Stimulated activated CD4-positive, alpha-beta T cell treated with anti-CD3 and anti-CD28 coated beads, TNF-alpha, amount 100 ng/mL, for 4 hours (primary cell): ENCODE measurements at places on chromosomes 6 and 20.

GRCh38 chr6:15793288-15793687, 130.5 kb upstream of the DTNBP1 start:
- no peak for DNase-seq

GRCh38 chr6:15322781-15323536, 77.1 kb downstream of the JARID2 start:
- no peak for DNase-seq

- no peak for DNase-seq
These were observed 40.1 kb upstream of the PTCHD4 start for GRCh38 chr6:48151142-48151541.

GRCh38 chr6:159422041-159422984, 253.1 kb downstream of the FNDC1 start:
- no peak for DNase-seq

- DNase-seq = no peak
These were observed 338.5 kb upstream of the SPTLC3 start for GRCh38 chr20:12670301-12670700.

GRCh38 chr20:20440886-20441658, 73.2 kb downstream of the INSM1 start:
- no peak for DNase-seq

GRCh38 chr20:1392443-1392692, 486 bp downstream of the FKBP1A start:
- DNase-seq = no peak

DNA sequence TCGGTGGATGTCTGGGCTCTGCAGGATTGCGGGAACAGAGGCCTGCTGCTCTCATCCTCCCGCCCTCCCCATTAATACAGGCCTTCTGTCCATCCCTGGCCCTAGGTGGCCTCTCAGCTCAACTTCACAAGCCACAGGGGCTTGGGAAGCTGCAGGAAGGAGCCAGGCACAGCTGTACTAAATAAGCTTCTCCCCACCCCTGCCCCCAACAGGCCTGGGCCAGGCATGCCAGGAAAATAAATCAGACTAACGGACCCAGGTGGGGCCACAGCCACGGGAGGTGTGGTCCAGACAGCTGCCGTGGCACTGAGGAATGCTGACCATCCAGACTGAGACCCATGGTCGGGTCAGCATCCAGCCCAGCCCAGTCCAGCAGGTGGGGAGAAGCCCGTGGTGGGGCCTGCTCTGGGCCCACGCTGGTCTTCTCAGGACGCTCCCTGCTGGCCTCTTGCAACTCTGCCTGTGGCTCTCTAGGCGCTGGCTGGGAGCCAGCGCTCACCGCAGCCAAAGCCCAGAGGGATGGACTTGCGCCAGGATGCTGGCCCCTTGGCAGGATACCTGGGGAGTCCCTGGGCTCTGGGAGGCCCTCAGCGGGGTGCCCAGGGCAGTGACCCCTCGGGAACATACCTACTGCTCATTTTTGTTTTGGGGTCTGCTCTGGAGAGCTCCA, 8.6 kb upstream of the YTHDF1 start:
- DNase-seq = no peak

- no peak for DNase-seq
These were observed 149.5 kb downstream of the PHACTR3 start for GRCh38 chr20:59753836-59754235.

DNA sequence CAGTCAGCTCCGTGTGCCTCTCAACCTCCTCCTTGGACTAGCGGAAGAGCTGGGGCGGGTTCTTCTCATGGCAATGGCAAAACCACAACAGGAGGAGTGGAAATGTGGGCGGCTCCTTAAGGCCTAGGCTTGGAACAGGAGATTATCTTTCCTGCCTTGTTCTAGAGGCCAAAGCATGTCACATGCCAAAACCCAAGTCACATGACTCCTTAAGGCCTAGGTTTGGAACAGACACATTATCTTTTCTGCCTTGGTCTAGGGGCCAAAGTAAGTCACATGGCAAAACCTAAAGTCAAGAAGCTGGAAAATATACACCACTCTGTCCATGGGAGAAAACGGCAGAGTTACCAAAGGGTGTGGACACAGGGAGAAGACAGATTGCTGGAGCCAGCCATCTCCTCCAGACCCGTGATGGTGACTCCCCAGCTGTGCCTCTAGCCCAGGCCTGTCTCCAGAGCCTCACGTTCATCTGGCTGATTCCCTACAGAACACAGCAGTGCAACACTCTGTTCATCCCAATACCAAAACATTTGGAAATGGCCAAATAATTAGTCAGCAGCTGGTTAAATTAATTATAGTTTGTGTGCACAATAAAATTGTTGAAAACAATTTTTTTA, 34.2 kb downstream of the ANKRD60 start:
- DNase-seq = no peak

DNA sequence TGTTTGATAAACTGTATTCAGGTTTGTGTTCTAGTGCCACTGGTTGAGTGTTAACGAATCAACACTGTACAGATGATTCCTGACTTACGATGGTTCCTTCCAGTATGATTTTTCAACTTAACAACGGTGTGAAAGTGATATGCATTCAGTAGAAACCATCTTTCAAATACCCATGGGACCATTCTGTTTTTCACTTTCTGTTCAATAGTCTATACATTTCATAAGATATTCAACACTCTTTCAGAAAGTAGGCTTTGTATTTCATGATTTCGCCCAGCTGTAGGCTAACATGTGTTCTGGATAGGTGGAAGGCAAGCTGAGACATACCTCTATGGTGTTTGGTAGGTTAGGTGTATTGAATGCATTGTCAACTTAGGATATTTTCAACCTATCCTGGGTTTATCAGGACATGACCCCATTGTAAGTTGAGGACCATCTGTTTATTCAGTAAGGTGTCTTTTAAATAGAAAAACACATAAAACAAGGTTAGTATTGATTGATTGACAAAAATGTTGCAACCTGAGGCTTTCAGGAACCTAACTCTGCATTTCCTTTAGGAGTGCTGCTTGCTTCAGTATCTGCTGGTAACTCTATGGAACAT, 32.3 kb downstream of the SYNJ2 start:
- no peak for DNase-seq

DNA sequence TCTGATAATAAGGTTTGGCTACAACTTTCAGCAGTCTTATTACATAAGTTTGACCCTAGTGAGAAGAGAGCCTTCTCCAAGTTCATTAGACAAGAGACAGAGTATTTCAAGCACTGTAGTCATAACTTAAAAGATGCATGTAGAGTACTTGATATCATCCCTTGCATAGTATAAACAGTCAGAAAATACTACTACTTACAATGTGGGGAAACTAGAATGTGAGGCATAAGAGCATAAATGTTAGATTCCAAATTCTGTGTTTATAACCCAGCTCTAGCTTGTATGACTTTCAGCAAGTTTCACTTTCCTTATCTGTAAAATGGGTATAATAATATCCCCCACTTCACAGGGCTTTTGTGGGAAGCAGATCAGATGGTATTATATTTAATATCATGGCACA, 56.8 kb upstream of the TMEM200A start:
- DNase-seq = no peak
